ENCODE measurements at places on chromosomes 3 and 15. TPM values are rescaled to one million over a fixed set of nuclear protein-coding genes. Genes with fewer than 3 reads are reported as not detected.

- peak; percentile 13 for DNase-seq
Observed at GRCh38 chr3:16181361-16181760, 6.9 kb downstream of the GALNT15 start.

DNA sequence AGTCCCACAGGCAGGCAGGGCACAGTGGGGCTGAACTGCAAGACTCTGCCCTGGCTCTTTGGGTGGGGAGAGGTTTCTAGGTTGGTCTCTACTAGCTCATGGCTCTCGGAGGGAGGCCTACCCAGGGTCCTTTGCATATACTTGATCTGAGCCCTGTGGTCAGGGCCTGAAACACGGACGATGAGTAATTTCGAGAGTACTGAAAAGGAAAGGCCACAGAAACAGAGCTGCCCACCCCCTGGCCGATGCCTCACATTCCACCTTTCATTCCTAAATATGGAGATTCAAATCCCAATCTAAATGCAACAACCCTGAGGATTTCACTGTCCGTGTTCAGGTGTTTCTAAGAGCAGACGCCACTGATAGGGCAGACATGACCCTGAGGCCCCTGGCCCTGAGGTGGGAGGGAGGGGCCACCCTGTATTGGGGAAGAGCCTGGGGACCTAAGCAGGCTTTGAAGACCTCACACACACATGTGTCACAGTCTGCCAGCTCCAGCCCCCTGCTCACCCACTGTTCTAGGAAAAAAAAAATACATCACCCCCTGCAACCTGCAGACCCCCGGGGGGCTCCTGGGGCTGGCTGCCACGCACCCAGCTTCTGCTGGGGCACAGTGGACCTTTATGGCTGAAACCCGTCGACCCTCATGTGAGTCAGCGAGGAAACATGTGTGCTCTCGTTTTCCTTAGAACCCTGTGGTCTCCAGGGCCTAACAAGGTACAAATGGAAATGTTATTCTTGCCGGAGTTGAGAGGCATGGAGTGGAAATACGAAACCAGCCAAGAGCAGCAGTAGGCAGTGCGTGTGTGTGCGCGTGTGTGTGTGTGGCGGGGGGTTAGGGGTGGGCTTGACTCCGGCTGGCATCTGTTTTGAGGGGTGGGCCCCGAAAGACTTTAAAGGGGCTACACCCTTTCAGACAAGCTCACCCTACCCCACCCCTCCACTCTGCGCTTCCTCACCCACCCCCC is 112.7 kb downstream of the CHSY1 start:
- peak; percentile 60 for DNase-seq

- peak; percentile 40 for DNase-seq
Observed at GRCh38 chr3:125245521-125245920, 33.0 kb upstream of the SLC12A8 start.

DNA sequence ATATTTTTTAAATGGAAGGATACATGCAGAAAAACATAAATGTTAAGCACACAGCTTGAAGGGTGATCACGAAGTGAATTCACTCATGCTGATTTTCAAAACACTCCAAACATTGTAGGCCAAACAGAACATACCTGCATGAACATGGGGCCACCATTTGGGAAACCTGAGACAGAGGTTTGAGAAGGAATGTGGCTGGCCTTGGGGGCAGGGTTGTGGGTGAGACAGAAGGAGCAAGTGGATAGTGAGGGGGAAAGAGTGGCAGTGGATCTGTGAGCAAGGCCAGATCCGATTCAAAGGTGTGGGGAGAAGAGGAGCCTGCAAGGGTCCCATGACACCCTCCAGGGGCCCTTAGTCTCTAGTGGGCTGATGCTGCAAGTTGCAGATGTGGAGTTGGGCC is 94.9 kb downstream of the HMG20A start:
- no peak for DNase-seq

DNA sequence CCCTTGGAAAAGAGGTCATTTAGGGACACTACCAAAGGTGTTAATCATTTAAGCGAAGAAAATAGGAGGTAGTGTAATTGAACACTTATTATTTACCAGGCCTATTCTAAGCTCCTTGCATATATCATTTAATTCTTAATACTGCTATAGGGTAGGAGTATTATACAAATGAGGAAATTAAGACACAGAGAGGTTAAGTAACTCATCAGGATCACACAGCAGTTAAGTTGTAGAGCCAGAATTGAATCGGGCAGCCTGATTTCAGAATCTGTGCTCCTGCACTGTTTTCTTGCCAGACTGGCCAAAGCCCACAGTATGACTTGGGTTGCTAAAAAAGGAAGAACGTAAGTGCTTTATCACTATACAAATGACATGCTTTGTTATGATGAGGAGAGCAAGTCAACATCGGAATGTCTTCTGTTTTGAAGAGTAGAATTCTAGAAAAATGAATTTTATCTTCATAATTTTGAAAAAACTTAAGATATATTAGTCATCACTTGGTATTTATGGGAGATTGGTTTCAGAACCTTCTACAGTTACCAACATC is 31.4 kb downstream of the HPS3 start:
- no peak for DNase-seq

GRCh38 chr3:182738583-182739411 is 54.5 kb upstream of the ATP11B start:
- DNase-seq = no peak

DNA sequence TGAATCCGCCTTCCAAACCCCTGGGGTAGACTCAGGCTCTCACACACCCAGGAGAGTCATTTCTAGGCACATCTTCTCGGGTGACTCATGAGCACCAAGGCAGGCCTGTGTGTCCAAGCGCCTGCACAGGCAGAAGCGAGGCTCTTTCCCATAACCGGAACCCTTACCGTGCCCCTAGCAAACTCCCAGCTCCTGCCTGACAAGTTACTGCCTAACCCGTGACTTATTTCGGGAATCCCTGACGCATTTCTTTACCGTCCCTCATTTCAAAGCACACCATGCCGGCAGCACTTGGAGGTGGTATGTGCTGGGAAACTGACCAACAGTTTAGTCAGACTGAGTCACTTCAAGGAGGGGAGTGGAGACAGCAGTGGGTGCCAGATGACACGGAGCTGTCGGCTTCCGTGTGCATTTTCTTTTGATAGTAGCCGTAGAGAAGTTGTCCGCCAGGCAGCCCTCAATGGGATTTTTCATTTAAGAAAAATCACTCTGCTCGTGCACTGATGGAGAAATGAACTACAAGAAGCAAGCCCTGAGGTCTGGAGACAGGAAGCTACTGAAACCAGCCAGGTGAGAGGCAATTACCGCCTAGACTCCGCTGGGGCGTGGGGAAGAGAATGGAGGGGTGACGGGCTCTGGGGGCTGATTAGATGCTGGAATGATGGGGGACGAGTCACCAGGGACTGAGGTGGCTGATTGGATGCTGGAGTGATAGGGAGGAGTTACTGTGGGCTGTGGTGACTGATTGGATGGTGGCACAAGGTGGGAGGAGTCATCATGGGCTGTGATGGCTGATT is 17.3 kb upstream of the HRH1 start:
- DNase-seq = peak; percentile 100

GRCh38 chr3:51948016-51948580 is 5.9 kb downstream of the PARP3 start:
- DNase-seq = no peak

GRCh38 chr3:181329024-181329423 is 339.5 kb upstream of the DNAJC19 start:
- DNase-seq = no peak

Gene C3orf85
- not detected for total RNA-seq

Gene HGD
- not detected for total RNA-seq

Gene TMOD2
- total RNA-seq = 2.2 TPM

Gene SUSD5
- 18.2 TPM for total RNA-seq

Gene UBE3A
- total RNA-seq = 64.7 TPM
